Stimulated activated CD4-positive, alpha-beta T cell treated with anti-CD3 and anti-CD28 coated beads, Interleukin-2, amount 100 ng/mL, for 24 hours (primary cell): ENCODE measurements at places on chromosomes 2 and 18.

DNA sequence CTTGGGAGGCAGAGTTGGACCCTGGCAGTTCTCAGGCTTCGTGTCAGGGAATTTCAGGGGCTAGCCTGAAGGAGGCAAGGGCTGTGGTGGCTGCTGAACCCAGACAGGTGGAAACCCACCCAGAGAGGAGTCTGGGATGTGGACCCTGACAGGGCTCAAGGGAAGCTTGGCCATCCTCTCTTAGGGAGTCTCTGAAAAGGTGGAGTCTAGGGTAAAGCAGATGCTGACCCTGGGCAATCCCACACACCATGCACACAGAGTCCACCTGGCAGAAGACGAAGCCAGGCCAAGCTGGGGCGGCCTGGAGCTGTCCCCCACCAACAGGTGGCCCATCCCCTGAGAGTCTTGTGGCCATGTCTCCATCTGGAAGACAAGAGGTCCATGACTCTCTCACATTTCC is 41.2 kb upstream of the TEX51 start:
- DNase-seq: no peak

DNA sequence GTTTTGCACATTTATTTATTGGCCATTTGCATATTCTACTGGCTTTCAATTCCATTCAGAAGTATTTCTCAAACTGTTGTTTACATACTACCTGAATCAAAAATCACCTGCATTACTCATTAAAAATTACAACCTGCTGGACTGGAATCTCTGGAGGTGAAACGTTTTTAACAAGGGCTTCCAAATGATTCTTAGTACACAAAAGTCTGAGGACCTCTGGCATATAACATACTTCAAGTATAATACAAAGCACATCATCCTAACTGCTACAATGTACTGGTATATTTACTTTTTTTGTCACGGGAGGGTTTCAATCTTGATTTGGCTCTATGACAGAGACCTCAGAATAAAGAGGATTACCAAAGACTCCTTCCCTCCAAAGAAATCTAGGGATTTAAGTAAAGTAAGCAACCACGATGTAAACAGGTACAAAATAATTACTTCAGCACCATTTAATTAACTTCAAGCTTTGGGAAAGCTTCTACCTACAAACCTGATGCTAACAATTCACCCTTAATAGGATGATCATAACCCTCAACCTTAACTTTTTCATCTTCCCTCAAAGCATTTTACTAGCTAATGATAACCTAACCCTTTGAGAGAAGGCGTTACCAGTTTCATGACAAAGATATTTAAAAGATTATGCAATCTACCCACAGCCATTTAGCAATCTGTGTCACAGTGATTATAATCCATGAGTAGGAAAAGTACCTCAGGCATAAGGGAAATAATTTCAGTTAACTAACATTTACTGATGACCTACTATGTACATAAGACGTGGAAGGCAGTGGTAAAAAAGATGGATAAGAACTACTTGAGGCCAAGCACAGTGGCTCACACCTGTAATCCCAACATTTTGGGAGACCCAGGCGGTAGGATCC is 24.7 kb downstream of the ATAD2B start:
- no peak for DNase-seq

GRCh38 chr2:197414039-197414438 is 20.8 kb downstream of the SF3B1 start:
- no peak for DNase-seq

DNA sequence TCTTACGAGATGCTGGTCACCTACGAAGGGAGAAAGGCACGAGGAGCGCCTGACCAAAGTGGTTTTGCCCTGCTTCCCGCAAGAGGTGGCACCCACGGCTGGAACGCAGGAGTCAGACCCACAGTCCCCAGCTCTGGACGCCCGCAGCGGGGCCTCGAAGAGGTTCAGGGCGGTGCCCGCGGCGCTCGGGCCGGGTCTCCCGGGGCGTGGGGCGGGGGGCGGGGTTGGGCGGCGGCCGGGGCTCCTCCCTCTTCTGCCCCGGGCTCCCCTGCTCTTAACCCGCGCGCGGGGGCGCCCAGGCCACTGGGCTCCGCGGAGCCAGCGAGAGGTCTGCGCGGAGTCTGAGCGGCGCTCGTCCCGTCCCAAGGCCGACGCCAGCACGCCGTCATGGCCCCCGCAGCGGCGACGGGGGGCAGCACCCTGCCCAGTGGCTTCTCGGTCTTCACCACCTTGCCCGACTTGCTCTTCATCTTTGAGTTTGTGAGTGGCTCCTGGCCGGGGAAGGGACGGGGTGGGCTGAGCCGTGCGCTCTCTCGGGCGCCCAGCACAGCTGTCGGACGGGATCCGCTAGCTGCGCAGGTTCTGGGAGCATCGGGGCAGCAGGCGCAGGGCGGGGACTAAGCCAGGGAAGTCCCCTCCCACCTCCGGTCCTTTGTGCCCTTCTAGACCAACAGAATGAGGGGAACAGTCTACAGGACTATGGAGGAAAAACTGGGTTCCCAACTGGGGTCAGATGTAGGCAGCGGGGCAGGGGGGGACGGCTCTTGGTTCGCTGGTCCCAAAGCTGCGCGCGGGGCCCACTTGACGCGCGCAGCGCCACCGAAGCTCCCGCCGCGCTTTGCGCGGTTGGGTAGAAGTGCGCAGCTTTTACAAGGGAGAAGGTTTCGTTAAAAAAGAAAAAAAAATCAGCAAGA is at the start of gene MAL:
Gene MAL, plus strand, starts transcription at position 303 of the 914 bp plus-strand sequence. Its CDS starts 85 bp downstream, at position 388.
- DNase-seq: peak; percentile 76

DNA sequence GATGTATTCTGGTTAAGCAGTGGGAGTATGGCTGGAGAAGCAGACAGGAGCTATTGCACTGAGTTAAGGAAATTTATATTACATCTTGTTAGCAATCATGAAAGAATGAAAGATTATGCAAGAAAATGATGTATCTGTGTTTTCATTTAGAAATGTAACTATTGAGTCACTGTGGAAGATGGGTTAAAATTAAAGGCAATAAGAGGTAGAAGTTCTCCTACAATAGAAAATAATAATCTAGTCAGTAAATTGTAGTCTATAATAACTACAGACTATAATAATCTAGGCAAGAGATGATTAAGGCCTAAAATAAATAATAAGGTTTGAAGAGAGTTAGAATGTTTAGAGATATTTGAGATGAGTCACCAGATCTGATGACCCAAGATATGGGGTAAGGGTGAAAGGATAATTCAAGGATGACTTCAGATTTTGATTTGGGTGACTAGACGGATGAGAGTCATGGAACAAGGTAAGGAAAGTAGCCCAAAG is 371.9 kb upstream of the KCNH7 start:
- DNase-seq: no peak

DNA sequence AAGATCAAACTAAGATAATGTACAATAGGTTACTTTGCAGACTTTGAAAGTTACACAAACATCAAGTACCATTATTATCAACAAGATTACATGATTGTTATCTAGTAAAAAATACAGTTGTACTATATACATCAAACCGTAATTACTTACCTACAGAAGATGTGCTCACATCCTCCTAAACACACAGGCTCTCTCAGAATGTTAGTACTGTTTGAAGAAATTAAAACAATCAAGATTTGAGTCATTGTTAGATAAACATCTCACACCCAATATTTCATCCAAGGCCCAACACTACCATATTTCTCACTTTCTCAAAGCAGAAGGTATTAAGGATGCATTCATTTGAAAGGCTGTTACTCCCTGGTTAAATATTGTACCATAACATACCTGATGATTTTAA is 12.6 kb downstream of the BARD1 start:
- no peak for DNase-seq

DNA sequence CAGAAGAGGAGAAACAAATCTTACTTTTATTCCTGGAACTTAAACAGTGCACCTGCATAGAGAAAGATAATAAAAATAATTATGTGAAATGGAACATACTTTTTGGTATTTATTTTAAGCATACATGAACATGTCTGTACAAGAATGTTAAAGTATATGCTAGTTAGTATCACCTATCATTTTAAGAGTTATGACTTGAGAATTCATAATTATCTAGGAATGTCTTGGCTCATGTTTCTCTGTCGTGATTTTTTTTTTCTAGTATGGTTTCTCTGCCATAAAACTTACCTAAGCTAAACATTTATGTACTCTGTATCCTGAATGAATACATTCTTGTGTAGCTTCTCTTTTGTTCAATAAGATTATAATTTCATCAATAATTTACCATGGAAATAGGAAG is 4.2 kb downstream of the SERPINB7 start:
- DNase-seq: no peak

- DNase-seq: no peak
Measured at GRCh38 chr2:199431746-199432213, 26.0 kb downstream of the SATB2 start.

GRCh38 chr2:207073801-207074678 is 91.7 kb downstream of the KLF7 start:
- peak; percentile 37 for DNase-seq

GRCh38 chr2:212892193-212892592 is 259.2 kb downstream of the IKZF2 start:
- no peak for DNase-seq

GRCh38 chr2:163711258-163711657 is 24.6 kb downstream of the FIGN start:
- DNase-seq: no peak

DNA sequence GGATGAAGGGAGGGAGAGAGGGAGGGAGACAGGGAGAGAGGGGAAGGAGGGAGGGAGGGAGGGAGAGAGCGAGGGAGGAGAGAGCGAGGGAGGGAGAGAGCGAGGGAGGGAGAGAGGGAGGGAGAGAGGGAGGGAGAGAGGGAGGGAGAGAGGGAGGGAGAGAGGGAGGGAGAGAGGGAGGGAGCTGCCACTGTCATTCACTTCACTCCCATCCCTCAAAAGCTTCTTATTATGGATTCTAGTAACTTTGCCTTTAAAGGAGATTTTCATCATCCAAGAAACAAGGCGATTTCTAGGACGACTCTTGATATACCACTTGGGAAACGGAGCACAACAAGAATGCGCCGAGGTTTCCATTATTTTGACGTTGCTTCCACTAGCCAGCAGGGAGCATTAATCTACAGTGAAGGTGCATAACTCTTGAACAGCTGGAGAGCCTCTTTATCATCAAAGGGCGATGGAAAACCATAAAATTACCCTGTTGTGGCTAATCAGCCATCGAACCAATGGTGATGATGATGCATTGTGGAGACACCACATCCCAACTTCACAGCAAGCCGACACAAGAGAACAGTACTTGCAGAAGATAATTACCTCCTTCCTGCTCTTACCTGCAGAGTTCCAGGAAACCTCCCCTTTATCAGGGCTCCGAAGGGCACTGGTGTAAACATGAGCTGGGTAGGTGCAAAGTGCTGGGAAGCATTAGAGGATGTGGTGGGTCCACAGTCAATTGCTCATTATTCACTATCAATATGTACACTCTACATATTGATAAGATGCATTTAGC is 130.5 kb downstream of the EIPR1 start:
- no peak for DNase-seq

DNA sequence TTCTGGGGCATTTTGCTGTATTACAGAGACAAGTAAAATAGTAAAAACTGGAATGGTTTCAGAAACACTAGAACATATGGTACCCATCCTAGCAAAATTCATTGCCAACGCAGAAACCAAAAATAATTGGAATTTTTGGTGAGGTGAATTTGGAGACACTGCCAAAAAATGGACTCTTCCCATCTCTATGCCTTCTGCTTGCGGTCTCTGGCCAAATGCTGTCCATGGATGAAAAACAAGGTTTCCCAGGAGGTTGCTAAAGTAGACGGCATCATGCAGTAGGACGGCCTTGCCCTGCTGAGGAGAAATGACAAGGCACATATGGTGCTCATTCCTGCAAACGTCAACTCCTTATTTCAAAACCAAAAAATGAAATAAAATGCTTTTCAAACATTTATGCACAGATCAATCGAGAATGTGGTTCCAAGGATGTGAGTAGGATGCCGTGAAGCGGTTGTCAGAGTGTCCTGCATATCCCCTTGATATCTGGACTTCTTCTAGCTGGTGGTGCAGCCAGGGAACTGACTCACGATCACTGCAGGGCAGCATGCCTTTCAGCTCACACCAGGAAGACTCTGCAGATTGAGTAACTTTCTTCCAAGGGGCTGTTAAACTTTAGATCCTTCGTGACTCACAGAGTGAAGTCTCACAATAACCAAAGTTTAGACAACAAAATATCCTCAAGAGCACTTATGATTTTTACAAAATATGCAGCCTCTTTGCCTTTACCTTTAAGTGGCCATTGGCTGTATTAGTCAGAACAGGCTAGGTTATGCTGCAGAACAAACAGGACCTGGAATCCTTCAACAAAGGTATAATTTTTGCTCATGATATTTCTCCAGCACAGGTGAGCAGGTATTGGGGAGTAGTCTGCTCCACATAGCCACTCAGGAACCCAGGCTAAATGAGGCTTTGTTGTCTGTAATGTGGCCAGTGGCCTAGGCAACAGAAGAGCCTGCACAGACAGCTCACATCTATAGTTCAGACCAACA is 149.4 kb upstream of the NDUFV2 start:
- no peak for DNase-seq

DNA sequence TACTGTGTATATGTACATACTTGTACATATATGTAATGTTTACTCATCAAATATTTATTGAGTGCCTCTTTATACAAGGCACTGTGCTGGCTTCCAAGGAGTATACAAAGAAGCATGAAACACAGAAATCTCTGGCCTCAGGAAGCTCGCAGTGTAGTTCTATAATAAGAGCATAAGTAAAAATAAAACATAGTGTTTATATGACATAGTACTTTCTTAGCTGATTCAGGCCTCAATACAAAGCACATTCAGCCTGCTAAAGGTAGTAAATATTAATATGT is 13.9 kb downstream of the STAMBP start:
- no peak for DNase-seq

GRCh38 chr2:47990503-47990902 is 84.2 kb upstream of the FBXO11 start:
- no peak for DNase-seq

GRCh38 chr2:37324786-37325624 is at the start of gene PRKD3:
TSS of gene PRKD3 (minus strand) at chr2:37324833. CDS start at chr2:37316524, 8,309 bp downstream.
- peak; percentile 68 for DNase-seq

DNA sequence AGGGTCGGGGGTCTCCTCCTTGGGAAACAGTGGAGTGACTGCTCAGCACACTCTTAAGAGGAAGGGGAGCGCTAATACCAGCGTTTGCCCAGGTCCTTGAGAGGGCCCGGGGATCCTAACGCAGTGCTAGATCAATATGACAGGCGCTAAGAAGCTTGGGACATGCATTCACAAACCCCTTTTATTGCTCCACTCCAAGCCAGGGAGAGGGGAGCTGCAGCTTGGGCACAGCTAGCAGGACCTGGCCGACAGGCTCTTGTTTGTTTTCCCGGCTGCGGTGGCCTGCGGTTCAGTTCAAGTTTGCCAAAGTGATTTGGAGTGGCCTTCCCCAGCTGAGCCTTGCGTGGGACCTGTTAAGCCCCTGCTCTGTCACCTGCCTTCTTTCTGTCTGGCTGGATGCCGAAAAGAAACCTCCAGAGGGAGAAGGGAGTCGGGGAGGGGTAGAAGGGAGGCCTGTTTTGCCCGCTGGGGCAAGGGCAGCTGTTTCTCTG is 152.1 kb downstream of the GLI2 start:
- no peak for DNase-seq

- DNase-seq: no peak
Measured at GRCh38 chr2:170176212-170176611, 1.7 kb upstream of the MYO3B start.

- DNase-seq: no peak
Measured at GRCh38 chr18:6362559-6363129, 52.1 kb downstream of the L3MBTL4 start.

GRCh38 chr2:38370664-38371063 is 6.4 kb downstream of the ATL2 start:
- no peak for DNase-seq

- no peak for DNase-seq
Measured at GRCh38 chr2:192311701-192312460, 117.1 kb upstream of the TMEFF2 start.

- DNase-seq: no peak
Measured at GRCh38 chr2:235483313-235483712, 10.5 kb upstream of the AGAP1 start.

- DNase-seq: no peak
Measured at GRCh38 chr18:73741946-73742345, 405.7 kb downstream of the FBXO15 start.
